Stimulated activated CD4-positive, alpha-beta T cell treated with anti-CD3 and anti-CD28 coated beads, Interleukin-1b, Interleukin-23, amount 100 ng/mL, for 1 hour (primary cell): ENCODE measurements at places on chromosomes 6 and 20.

DNA sequence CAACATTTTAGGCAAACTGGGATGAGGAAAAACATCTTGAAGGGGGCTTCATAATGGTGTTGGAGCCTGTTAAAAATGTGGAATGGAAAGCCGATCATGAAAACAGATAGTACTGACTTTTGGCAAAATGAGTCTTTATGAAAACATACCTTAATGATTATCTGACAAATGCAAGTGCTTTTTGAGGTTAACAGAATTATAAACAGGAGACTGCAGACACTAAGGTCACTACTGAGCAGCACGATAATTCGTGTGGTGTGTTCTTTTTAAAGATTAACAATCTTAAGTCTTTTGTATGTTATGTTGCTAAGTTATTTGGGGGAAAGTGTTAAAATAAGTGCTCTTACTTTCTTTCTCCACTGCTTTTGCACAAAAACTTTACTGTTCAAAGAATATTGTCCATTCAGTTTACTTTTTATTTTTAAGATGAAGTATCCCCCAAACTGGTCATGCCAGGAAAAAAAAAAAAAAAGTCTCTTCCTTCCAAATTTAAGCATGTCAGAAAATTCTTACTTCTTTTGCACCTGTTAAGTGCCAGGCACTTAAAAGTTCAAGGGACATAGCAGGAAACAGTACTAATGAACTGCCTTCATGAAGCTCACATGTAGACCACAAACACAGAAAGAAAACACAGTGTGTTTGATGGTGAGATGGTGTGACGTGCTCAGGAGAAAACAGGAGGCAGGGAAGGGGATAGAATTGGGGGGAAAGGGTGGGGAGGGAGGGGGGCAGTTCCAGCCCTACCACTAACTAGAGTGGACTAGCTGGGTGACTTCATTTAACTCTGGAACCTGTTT, 73.2 kb downstream of the CDYL start:
- no peak for DNase-seq

DNA sequence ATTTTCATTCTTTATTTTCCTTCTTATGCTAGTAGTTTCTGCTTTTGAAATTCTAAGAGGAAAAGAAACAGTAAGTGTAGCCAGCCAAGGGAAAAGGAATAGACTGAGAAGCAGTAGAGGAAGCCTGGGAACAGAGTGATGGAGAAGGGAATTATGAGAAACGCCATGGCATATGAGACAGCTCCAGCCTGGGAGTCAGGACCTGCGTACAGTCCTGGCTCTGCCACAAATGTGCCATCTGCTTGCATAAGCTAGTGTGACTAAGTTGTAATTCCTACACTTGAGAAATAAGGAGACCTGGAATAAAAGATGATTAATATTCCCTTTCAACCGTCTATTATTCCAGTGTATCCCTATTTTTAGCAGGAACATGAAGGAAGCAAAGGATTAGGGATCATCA, 47.5 kb downstream of the OSTM1 start:
- DNase-seq = no peak

DNA sequence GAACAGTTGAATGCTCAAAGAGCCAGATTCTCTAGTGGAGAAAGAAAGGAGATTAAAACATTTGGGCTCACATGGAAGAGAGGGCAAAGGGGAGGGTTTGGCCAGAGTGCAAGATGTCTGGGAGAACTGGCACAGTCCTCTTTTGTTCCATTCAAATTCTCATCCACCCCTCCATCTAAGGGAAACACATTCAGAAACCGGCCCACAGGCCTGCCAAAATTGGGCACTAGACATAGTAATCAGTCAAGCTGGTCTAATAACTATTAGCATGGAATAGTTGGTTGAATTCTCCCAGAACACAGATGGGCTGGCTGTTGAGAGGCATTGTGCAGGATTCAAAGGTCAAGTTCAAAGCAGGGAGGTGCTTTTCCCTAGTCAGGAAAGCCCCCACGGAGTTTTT, 341.4 kb upstream of the IRAK1BP1 start:
- DNase-seq = no peak

GRCh38 chr6:147643341-147644200, 135.1 kb downstream of the SAMD5 start:
- DNase-seq = no peak

DNA sequence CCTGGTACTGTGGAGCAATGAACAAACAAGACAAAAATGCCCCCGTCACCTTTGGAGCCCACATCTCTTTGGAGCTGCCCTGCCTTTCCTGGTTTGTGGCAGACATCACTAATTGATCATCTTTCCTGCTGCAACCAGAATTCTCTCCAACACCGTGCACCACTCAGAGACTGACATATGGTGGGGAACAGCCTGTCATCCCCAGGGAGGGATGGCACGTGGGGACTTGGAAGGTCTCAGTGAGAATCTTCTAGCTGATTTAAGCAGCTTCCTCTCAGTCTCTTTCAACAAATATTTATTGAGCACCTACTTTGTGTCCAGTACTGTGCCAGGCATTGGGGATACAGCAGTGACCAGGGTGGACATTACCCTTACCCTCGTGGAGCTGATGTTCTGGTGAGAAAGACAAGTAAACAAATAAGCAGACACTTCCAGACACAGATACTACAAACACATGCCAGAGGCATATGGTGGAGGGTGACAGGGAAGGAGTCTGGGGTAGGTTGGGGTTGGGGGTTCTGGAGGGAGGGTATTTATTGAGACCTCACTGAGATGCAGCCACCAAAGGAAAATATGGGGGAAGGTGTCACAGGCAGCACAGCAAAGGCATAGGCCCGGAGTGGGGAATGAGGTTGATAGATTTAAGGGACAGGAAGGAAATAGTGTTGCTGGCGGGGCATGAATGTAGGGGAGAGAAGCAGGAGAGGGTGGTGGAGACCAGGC, 82.3 kb downstream of the CEBPB start:
- no peak for DNase-seq

DNA sequence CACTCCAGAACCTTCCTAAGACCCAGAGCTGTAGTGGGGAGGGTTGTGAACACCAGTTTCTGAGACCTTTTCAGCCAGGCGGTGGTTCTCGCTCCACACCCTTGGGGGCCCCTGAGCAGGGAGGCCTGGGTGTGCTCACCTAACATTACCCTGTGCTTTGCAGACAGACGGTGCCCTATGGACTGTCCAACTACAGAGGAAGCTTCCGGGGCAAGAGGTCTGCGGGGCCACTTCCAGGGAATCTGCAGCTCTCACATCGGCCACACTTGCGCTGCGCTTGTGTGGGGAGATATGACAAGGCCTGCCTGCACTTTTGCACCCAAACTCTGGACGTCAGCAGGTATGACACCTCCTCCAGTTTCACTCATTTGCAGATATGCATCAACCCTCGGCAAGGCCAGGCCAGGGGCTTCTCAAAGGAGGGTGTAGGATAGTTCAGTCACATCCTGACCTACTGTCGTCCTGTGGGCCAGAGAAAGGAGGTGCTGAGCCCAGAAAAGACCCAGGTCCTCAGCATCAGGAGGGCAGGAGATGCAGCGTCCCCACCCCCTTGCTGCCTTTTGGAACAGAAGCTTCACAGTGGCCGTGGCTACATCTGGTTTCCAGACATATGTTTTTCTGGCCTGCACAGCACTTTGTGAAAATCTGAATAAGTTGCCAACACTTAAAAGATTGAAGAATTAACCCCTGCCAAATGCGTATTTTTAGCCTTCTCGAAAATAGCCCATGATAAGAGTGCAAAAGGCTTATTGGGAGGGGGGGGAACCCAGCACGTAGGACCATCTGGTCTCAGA, 20.6 kb downstream of the EDN3 start:
- no peak for DNase-seq

DNA sequence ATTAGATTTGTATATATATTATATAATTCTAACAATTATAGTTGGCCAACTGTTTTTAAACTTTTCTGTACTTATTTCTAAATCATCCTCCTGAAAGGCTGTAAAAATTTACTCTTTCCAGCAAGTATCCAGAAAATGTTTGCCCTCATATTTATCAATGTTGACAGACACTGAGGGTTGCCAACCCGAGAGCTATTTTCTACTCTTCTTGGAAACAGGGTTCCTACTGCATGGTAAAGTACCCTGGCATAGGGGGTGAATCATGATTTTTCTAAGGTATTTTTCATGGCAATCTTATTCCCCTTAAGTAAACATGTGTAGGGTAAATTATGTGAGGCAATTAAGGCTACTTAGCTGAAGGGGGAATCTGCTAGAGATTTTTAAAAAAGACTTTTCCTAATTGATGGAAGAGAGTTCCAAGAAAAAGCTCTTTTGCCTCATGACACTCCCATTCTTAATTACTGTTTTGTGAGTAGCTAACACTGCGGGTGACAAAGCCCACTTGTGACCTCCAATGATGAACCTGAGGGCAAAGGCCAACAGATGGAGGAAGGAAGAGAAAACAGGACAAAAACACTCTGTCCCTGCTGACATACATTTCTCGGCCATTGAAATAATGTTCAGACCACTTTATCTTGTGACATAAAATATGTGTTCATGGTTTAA, 37.9 kb downstream of the GPX5 start:
- DNase-seq = no peak

DNA sequence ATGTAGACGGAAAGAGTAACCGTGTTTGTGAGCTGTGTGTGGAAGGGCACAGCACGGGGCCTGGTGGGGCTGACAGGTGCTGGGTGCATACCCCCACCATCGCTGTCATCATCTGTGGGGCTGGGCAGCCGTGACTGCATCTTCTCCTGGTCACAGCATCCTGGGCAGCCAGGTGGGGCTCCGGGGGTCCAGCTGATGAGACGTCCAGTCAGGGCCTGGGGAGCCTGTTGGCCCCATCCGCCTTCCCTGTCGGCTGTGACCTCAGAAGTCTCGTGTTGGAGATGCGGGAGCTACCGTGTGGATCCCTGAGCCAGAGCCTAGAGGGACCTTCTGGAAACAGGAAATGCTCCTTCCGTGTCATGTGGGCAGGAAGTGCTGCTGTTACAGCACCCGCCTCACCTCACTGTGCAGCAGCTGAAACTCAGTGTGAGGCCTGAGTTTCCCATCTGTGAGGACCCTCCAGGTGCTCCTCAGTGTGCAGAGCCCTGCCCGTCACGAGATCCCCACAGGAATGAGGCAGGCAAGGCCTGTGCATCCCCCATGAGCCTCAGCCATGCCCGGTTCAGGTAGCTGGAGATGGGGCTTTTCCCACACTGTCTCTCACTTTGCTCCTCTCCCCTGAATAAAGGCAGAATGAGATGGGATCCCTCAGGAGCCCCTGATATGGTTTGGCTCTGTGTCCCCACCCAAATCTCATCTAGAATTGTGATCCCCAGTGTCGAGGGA, 108.7 kb downstream of the ERMARD start:
- DNase-seq = no peak

DNA sequence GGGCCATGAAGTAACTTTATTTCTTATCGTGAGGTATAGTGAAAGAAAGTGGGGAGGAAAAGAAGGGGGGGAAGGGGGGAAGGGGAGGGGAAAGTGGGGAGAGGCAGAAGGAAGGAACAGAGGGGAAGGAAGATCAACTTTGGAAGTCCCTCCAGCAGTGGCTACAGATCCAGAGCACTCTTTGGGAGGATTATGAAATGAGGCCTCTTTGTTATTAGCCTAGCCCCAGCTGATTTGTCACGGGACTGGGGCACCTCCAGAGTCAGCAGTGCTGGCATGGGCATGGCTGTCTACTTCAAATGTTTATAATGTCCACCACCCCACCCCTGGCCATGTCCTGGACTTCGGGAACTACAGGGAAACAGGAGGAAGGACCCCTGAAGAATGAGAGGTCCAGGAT, 7.6 kb downstream of the MOCS1 start:
- DNase-seq = no peak

- DNase-seq = no peak
Measured at GRCh38 chr20:31685853-31686643, 36.6 kb downstream of the BCL2L1 start.

- no peak for DNase-seq
Measured at GRCh38 chr20:46361811-46362210, 44.6 kb downstream of the ELMO2 start.

- no peak for DNase-seq
Measured at GRCh38 chr20:56943946-56944945, 315.1 kb downstream of the TFAP2C start.

DNA sequence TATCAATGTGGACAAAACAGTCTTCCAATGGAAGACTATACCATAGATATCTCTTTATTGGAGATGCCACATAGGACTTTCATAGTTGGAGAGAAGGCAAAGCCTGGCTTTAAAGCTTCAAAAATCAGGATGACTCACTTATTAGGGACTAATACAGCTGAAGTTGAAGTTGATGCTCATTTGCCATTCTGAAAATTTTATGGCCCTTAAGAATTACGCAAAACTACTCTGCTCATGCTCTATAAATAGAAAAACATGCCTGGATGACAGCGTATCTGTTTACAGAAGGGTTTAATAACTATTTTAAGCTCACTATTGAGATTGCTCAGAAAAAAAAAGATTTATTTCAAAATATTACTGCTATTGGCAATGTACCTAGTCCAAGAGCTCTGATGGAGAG, 155.5 kb upstream of the DST start:
- no peak for DNase-seq

- DNase-seq = no peak
Measured at GRCh38 chr6:41286544-41287346, at the start of gene TREM1. TSS of gene TREM1 (minus strand) at chr6:41286682. CDS start at chr6:41286655, 27 bp downstream.

DNA sequence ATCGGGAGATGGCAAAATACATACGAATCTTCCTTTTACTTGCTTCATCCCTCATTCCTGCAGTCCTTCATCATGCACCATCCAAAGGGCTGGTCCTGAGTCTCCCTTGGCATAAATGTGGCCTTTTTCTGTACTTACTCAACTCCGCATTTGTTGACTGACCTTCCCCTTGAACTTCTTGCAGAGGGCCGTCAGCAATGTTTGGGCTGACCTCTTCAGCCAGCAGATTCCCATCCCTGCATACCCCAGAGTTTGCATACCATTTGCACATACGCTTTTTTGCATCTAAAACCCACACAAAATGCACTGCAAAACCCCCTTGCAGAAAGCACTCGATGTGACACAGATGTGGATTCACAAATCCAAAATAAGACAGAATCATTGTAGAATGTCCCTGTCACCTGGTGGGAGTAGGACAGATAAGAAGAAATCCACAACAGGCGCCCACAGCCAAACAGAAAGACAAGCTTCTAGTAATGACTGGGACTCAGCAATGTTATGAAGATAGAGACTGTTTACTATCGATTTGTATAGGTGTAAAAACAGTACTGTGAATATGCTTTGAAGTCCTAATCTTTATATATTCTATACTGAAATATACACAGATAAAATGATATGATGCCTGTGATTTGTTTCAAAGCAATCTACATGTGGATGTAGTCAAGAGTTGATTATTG, 45.8 kb downstream of the TBC1D7 start:
- no peak for DNase-seq

GRCh38 chr6:88266126-88266525, 100.0 kb upstream of the CNR1 start:
- no peak for DNase-seq

GRCh38 chr20:3900187-3900604, 11.0 kb downstream of the PANK2 start:
- no peak for DNase-seq

GRCh38 chr6:132961122-132961521, 146.8 kb downstream of the RPS12 start:
- no peak for DNase-seq

- DNase-seq = no peak
Measured at GRCh38 chr20:37375227-37375626, 29.3 kb downstream of the SRC start.
